Stimulated activated CD4-positive, alpha-beta T cell treated with anti-CD3 and anti-CD28 coated beads, Interleukin-1b, Interleukin-23, amount 100 ng/mL, for 48 hours (primary cell): ENCODE measurements at places on chromosomes 4 and X.

- no peak for DNase-seq
These were observed 189.5 kb downstream of the GASK1B start for GRCh38 chr4:157983300-157983699.

DNA sequence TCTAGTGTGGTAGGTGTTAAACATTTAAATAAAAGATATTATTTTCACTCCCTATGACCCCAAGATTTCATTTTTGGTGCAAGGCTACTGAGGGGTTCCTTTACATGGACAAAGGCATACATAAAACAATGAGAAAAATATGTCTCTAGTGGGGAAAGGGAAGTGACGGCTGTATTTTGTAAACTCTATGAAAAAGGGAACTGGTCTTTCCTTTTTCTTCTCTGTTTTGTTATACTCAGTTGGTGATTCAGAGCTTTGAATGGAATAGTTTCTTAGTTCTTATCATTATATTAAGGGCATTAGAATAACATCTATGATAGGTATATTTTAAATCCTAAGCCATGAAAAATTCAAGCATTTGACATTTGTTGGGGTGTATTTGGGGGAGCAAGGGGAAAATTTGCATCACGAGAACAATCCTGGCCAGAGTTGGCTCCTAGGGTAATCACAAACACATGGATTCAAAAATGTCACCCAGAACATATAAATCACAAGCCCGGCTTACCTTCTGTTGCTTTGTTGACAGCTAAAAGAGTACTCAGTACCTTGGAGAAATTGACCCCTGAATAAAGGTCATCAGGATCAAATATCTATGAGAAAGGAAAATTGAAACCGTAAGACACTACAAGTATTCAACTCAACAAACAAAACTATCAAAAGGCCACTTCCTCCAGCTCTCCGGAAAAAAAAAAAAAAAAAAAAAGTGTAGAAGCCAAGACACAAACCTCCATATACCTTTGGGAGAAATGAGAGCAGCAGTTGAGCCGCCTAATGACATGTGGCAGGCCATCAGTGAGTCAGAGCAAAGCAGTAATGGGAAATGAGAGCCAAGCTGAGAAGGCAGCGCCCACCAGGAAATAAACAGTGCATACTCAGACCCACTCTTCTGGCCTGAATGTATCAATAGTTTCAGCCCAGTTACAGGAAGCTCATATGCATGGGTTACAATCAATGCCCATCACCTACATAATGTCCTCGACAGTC lies 33.4 kb downstream of the ARHGEF6 start:
- peak; percentile 20 for DNase-seq

DNA sequence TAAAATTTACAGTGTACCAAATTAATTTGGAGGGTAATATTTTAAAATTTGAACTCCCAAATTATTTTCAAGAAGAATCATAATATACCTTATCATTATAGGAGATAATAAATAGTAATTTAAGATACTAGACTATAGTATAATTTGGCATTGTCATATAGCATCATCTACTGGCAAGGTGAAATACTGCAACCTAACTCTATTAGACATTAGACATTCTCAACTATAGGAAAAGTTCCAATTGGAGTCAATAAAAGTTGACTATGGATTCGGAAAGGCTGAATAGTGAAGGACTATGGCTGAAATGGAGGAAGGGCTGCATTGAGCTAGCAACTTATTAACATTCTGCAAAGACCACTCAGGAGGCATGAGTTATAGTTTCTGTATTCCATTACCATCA lies 113.0 kb downstream of the PRDM5 start:
- no peak for DNase-seq

DNA sequence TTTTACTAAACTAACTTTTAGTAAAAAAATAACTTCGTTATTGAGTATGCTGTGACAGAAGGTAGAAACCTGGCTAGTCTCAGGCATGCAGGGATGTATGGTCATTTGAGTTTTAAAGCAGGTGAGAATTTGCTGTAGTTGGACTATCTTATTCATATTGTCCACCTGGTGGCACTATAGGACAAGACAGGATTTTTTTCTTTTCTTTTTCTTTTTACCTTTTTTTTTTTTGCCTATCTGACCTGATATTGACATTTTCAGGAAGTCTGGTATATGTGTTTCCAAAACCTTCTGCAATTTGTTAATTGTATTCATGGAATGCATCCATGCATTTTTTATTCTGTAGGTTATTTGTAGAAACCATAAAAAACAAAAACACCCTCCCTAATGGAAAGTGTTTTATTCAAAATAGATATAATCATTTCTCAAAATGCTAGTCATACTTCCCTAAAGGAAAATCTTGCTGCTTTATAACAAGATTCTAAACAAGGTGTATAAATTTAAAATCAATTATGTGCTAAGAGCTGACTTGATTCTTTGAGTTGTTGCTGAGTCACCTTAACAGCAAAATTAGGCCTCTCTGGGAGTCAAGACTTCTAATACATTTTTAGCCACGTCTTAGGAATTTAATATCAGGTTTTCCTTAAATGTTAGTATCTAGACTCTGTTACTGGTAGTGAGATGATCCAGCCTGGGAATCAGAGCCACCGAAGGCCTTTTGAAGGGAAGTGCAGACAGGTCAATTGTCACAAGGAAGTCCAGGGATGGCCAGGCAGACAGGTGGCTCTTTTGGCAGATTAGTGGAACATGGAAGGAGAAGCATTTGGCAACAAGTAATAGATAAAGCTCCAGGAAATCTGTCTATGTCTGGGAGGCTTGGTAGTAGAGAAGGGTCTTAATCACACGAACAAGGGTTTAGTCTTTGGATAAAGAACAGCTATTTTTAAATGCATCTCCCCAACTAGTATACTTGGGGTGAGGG lies 201.3 kb upstream of the GNPDA2 start:
- no peak for DNase-seq

- DNase-seq = no peak
These were observed 248.4 kb upstream of the NDST4 start for GRCh38 chr4:115361781-115362180.

GRCh38 chr4:74628852-74629620 lies 165.3 kb downstream of the BTC start:
- no peak for DNase-seq

GRCh38 chrX:1327651-1328304 lies 8.8 kb upstream of the IL3RA start:
- no peak for DNase-seq

DNA sequence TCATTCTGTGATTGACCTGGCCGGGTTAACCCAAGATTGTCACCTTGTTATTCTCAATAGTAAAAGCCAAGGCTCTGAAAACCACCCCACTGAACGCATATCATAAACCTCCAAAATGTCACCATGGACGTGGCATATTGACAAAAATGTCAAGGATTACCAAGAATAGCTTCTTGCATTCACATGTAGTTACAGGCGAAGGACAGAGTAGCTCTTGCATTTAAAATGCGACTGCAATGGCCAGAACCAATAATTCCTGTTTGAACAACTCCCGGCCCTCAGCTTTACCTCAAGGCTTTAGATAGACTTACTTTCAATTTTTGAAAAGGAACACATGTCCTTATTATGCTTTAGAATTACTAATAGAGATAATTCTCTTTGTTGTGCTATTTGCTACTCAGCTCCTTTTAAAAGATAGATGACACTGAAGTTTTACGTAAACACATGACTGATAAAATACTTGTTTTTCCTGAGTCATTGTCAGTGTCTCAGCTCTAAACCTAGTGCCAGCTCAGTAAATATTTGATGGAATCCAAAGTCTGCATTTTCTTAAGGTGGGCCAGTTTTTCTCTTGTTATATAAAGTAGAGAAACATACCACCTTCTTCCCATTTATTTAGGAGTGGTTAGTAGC lies 66.3 kb downstream of the CLDN34 start:
- no peak for DNase-seq

DNA sequence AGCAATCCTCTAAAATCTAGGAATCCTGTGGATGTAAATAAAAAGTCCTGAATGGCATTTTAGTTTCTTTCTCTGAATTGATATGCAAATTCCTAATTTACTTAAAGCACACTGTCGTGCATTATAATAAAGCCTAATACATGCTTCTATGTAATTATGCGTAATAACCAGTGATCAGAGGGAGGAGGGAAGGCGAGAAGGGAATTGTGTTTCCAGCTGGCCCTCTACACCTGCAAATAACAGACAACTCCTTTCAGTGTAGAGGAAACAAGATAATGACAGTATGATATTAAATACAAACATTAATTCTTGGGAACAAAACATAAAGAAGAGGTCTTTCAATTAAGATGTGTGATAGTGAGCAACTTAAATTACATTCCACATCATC lies 419.6 kb upstream of the LCORL start:
- no peak for DNase-seq

GRCh38 chrX:40685362-40685918 lies 38.1 kb upstream of the CXorf38 start:
- DNase-seq = no peak
